RKO (cell line): ENCODE measurements at places on chromosomes 16 and 17.

DNA sequence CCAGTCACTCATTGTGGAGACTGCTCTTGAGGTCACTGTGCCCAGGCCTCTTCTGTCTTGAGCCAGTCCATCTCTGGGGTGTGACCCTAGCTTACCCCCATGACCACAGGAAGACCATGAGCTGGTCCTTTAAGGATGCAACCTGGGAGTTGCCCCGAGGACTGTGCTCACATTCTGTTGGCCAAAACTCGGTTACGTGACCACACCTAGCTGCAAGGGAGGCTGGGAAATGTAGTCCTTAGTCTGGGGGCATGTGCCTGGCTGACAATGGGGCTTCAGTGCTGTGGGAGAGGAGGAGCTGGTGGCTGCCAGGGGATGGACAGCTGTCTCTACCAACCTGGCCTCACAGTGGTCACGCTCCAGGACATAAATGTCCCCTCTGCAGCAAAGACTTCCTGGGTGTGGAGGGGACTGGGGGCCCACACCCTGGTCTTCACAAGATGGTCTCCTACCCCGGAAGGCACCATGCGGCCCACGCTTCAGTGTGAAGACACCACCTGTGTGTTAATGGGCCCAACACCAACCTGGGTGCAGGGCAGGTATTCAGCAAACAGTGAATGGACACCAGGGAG, 55.4 kb downstream of the JPH3 start:
- no peak for DNase-seq

GRCh38 chr17:47188271-47188875, 722 bp downstream of the CDC27 start:
- peak; percentile 83 for DNase-seq

GRCh38 chr17:47896672-47897490, 845 bp downstream of the SP2 start:
- DNase-seq: peak; percentile 42

DNA sequence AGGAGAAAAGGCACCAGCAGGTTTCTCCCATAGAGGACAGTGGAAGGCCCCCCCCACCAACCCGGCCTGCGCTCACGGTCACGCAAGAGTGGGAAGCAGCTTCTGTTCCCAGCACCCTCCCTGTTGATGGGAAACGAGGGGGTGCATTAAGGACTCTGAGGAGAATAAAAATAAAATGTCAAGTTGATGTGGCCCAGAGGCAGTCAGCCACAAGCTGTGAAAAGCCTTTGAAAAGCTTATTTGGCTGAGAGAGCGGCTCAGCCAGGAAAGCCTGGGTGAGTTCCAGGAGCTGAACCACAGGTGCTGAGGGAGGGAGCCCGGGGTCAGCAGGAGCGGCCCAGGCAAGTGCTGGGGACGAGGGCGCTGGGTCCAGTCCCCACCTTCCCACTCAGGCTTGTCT, 26.9 kb upstream of the SPATA32 start:
- no peak for DNase-seq

GRCh38 chr17:61384354-61384691, 15.3 kb upstream of the TBX2 start:
- no peak for DNase-seq

- DNase-seq: no peak
Measured at GRCh38 chr16:6836766-6837165, 495.9 kb upstream of the RBFOX1 start.

- no peak for DNase-seq
Measured at GRCh38 chr17:17380145-17380925, 77.2 kb downstream of the NT5M start.

GRCh38 chr17:41393294-41393693, 4.1 kb downstream of the KRT31 start:
- no peak for DNase-seq

DNA sequence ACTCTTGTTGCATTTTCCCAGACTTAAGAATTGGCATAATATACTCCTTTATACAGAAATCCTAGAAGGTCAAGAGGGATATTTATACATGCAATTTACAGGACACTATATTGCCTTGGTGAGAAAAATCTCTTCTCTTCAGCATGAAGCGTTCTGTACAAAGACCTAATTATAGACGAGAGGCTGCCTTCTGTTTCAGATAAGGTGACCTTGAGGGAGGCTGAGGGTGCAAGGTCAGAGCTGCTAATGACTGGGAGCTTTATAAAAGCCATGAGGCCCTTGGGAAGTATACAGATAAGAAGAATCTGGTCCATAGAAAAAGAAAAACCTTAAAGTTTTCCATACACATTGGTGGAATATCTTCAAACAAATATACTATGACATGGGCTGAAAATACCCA, 156.3 kb upstream of the SOX9 start:
- no peak for DNase-seq

- DNase-seq: no peak
Measured at GRCh38 chr17:40499551-40500189, 1.8 kb downstream of the TNS4 start.

GRCh38 chr17:55496094-55496881, 15.0 kb downstream of the SMIM36 start:
- no peak for DNase-seq

DNA sequence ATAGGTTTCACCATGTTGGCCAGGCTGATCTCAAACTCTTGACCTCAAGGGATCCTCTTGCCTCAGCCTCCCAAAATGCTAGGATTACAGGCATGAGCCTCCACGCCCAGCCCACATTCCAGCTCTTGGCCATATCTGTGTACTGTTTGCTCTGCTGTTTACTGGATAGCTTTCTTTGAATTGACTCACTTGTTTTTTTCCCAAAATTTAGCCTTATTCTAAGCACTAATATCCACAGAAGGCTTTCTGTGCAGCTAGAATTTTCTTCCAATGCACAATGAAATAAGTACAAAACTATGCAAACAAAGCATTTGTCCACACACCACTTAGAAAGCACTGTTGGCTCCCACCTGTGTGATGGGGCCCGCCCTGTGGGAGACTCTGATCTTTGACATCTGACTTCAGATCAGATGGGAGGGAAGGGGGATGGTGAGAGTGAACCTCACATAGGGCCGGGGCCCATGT, 72.2 kb downstream of the CLEC16A start:
- DNase-seq: no peak
